ENCODE measurements at places on chromosomes 11 and 22. TPM values are rescaled to one million over a fixed set of nuclear protein-coding genes. Genes with fewer than 3 reads are reported as not detected.

- no peak for DNase-seq
These were observed 93.1 kb upstream of the ZC3H12C start for GRCh38 chr11:110000031-110000502.

DNA sequence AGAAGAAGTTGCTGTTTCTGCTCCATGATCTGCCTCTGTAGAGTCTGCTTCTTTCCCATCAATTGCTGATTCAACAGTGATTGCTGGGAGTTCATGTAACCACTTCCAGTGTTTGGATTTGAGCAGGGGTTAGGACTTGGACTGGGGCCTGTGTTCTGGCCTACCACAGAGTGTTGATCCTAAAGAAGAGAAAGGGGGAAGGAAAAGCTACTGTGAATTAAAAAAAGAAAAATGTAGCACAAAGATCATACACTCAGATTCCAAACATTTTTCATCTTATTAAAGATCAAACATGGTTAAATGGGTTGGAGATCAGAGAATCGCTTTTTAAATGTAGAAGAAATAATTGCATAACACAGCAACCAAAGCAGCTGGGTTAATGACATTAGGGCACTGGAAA, 67.6 kb upstream of the MTMR2 start:
- DNase-seq: no peak

The L3MBTL2 gene
- total RNA-seq: 19.6 TPM

The ZP1 gene
- not detected for total RNA-seq

The SLC15A3 gene
- total RNA-seq: 5.3 TPM

The MEN1 gene
- total RNA-seq: 21.1 TPM

The OR8G5 gene
- not detected for total RNA-seq

The HTR3A gene
- total RNA-seq: not detected

Measured in dermis microvascular lymphatic vessel endothelial cell (primary cell).